Small intestine (tissue), 16 donors: ENCODE measurements at places on chromosomes 5 and 9.

DNA sequence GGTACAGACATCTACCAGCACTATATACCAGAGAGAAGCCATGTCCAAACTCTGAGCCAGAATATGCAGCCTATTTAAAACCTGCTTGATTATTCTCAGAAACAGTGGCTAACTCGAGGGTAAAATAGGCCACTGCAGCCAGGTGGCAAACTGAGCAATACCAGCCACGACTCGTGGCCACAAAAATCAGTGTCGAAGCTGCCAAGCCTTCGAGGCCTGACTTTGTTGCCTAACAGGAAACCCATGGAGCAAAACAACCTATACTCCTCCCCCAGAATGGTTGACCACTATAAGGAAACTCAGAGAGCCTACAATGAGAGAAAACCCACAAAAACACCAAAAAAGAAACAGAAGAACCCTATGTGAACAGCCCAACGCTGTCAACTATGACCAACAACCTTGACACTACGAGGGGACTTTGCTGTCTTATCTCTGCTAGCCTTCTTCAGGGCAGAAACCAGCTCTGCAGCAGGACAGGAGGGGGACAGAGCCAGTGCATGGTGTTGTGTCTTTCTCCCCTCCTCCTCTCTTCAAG lies 133.8 kb downstream of the TMEM174 start:
- DNase-seq = no peak
- no peaks in the 10 kb centered on the region for H3K4me1 ChIP-seq
- H3K27me3 ChIP-seq = peaks cover 41% of the 10 kb centered on the region
- H3K36me3 ChIP-seq = no peaks in the 10 kb centered on the region
- no peak overlapping the region for H3K4me3 ChIP-seq
- no peak overlapping the region for H3K27ac ChIP-seq

GRCh38 chr9:134707031-134707680 lies 65.6 kb downstream of the COL5A1 start:
- no peak for DNase-seq
- no peaks in the 10 kb centered on the region for H3K4me1 ChIP-seq
- H3K4me3 ChIP-seq = no peak overlapping the region
- H3K27me3 ChIP-seq = no peaks in the 10 kb centered on the region
- peak overlapping the region; percentile 80 for H3K27ac ChIP-seq

DNA sequence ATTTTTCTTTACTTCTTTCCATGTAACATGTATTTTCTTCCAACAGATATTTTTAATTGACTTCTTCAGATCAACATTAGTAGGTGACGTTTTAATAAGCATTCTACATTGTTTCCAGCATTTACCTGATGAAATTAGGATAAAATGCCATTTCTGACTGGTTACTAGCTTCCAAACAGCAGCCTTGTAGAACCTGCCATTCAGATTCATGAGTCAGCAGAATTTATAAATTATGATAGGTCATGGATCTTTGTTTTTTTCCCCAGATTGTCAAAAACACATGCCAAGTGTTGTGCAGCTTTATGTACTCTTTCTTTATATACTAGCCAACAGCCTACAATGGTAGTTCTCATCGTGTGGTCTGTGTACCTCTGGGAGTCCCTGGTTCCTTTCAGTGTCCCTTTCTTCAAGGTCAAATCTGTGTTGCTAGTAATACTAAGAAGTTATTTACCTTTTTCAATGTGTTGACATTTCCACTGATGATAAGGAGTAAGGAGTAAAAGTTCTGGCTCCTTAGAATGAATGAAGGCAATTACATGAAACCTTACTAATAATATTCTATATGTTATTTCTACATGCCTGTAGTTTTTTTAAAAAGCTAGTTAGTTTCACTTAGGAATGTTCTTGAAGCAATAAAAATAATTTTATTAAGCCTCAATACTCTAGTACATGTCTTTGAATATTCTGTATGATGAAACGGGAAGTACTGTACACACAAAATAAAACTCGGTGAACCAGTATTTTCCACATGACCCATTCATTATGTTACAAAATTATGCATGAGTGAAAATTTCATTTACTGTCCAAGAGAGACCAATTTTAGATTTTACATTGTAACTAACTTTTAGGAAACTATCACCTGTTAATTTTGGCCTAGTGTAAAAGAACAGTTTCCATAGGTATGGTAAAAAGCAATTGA lies 135.8 kb downstream of the ZCCHC7 start:
- H3K27me3 ChIP-seq = no peaks in the 10 kb centered on the region
- peaks cover 5% of the 10 kb centered on the region for H3K36me3 ChIP-seq
- H3K4me3 ChIP-seq = no peak overlapping the region

GRCh38 chr5:14452685-14453454 lies 128.7 kb upstream of the OTULINL start:
- no peaks in the 10 kb centered on the region for H3K36me3 ChIP-seq
- H3K27ac ChIP-seq = no peak overlapping the region
- H3K4me3 ChIP-seq = no peak overlapping the region

- H3K4me3 ChIP-seq = no peak overlapping the region
- no peaks in the 10 kb centered on the region for H3K36me3 ChIP-seq
- H3K27me3 ChIP-seq = no peaks in the 10 kb centered on the region
- H3K27ac ChIP-seq = no peak overlapping the region
- no peak for DNase-seq
- no peaks in the 10 kb centered on the region for H3K4me1 ChIP-seq
Observed at GRCh38 chr5:103919506-103919905, 356.9 kb upstream of the NUDT12 start.

- H3K36me3 ChIP-seq = no peaks in the 10 kb centered on the region
- H3K27ac ChIP-seq = no peak overlapping the region
- H3K27me3 ChIP-seq = no peaks in the 10 kb centered on the region
- peaks cover 3% of the 10 kb centered on the region for H3K4me1 ChIP-seq
Observed at GRCh38 chr5:51381761-51382474, 1.3 kb upstream of the ISL1 start.

GRCh38 chr5:36363744-36364143 lies 62.0 kb upstream of the RANBP3L start:
- no peak overlapping the region for H3K4me3 ChIP-seq
- H3K36me3 ChIP-seq = no peaks in the 10 kb centered on the region
- H3K27me3 ChIP-seq = no peaks in the 10 kb centered on the region
- H3K4me1 ChIP-seq = no peaks in the 10 kb centered on the region
- DNase-seq = no peak

DNA sequence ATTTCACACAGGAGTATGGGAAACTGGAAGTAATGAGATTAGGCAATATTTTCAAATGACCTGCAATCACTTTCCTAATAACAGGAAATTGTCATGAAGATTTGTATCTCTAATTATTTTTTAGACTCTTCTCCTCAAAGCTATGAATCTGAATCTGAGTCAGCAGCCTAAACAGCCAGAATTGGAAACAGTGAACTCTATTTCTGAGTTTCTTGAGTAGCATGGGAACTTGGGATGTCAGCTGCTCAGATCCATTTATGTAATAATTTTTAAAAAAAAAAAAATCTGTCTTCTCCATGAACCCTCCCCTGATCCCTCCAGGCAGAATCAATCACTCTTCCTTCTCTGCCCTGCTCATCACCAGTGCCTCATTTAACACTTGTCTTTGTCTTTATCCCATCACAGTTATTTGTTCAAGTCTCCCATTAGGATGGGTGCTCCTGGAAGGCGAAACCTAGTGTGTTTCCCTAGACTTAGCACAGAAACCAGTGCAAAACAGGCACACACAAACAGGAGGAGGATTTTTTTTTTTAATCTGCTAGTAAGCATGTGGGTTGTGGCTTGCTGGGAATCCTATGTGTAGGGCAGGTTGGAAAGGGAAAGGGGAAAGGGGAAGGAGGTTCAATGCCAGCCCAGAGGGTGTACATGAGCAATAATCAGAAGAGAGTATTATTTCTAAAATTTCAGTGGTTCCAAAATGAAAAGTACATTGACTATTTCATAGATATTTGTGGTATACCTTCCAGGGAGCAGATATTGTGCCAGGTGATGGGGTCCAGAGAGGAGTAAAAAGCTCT lies 186.8 kb downstream of the TTLL11 start:
- H3K27ac ChIP-seq = no peak overlapping the region
- H3K4me1 ChIP-seq = peaks cover 5% of the 10 kb centered on the region
- no peak overlapping the region for H3K4me3 ChIP-seq
- H3K27me3 ChIP-seq = no peaks in the 10 kb centered on the region

DNA sequence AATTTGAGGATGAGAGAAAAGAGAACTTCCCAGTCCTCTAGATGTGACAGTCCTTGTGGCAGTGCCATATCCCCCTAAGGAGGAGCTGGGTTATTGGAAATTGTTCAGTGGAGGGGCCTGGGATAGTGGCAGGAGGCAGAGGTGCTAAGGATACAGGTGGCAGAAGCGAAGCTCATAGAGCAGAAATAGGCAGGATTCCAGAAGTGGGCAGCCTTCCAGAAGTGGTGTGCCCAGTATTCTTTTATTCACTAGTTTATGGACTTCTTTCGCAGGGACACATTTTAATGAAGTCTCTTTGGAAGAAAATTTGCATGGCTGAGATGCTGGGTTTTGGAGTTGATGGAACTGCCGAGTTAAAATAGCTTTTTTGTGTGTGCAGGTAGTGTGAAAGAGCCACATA lies 6.8 kb downstream of the PIK3R1 start:
- H3K36me3 ChIP-seq = no peaks in the 10 kb centered on the region
- peaks cover 24% of the 10 kb centered on the region for H3K4me1 ChIP-seq
- no peaks in the 10 kb centered on the region for H3K27me3 ChIP-seq
- no peak for DNase-seq

GRCh38 chr5:102583276-102584124 lies 84.7 kb upstream of the SLCO6A1 start:
- no peak overlapping the region for H3K4me3 ChIP-seq
- H3K27ac ChIP-seq = no peak overlapping the region
- DNase-seq = peak; percentile 17
- no peaks in the 10 kb centered on the region for H3K36me3 ChIP-seq

GRCh38 chr5:139566611-139567010 lies 5.5 kb downstream of the UBE2D2 start:
- no peak overlapping the region for H3K4me3 ChIP-seq
- H3K4me1 ChIP-seq = peaks cover 3% of the 10 kb centered on the region

DNA sequence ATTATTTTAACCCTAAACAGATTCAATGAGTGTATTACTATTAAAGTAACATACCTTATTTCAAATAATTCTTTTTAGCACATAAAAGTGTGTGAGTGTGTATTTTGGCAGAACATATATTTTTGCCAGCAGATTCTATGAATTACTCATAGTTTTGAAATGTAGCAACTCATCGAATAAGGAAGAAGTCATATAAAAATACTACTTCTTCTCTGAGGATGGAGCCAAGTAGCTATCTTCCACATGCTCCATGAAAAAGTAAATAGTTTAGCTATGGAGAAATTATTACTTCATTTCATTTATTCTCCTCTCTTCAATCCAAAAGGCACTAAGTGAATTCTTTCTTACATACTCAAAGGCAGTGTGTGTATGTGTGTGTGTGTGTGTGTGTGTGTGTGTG lies 1090.4 kb upstream of the CDH6 start:
- DNase-seq = no peak
- no peaks in the 10 kb centered on the region for H3K36me3 ChIP-seq
- H3K4me1 ChIP-seq = no peaks in the 10 kb centered on the region
- H3K27ac ChIP-seq = no peak overlapping the region
- no peaks in the 10 kb centered on the region for H3K27me3 ChIP-seq

DNA sequence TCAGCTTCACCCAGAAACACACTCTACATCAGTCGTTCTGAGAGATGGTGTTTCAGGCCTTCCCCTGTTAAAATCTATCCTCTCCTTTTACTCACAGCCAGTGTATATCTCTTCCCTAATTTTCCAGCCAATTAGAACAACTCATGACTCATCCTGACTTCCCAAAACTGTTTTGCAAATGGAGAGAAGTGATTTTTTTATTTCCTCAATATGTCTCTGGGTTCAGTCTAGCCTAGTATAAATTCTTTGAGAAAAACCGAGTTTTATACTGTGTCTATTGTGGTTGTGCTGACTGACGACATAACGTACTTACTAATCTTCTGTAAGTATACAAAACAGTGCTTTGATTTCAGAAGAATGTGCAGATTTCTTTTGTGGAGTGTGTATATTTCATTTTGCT lies 28.4 kb upstream of the CAST start:
- H3K27me3 ChIP-seq = no peaks in the 10 kb centered on the region
- H3K36me3 ChIP-seq = no peaks in the 10 kb centered on the region
- no peak overlapping the region for H3K4me3 ChIP-seq
- DNase-seq = no peak
- H3K4me1 ChIP-seq = no peaks in the 10 kb centered on the region
- H3K27ac ChIP-seq = no peak overlapping the region

DNA sequence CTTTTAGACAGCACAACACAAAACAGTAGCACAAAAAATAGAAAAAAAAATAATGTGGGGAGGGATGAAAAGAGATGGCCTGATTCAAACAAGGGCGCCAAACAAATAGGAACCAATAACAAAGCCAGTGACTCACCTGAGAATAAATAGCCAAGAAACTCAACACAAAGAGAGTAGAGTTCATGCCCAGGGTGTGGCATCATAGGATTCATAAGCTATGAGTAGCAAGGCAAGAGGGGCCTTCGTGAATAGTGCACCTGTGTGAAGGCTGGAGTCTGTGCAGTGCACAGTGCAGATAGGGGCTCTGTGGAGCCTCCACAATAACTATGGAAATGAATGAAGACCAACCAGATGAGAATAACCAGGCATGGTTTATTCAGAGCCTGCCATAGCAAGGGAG lies 541.7 kb downstream of the SPOCK1 start:
- no peaks in the 10 kb centered on the region for H3K27me3 ChIP-seq
- DNase-seq = no peak
- H3K4me3 ChIP-seq = no peak overlapping the region
- H3K4me1 ChIP-seq = no peaks in the 10 kb centered on the region
- no peak overlapping the region for H3K27ac ChIP-seq

DNA sequence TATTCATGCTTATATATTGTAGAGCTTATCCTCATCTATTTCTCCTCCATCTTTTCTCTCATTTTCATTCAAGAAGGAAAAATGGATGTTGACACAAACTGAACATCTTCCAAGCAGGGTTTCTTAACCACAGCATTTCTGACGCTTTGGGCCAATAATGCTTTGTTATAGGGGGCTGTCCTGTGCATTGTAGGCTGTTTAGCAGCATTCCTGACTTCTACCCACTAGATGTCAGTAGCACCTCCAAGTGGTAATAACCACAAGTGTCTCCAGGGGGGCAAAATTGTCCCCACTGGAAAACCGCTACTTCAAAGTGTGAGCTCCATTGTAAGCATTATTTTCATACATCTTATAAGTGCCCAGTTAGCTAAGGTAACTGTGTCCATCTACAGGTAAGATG lies 2.6 kb upstream of the TXNDC8 start:
- H3K4me3 ChIP-seq = no peak overlapping the region
- DNase-seq = no peak
- H3K4me1 ChIP-seq = no peaks in the 10 kb centered on the region
- no peak overlapping the region for H3K27ac ChIP-seq
- H3K36me3 ChIP-seq = no peaks in the 10 kb centered on the region
- H3K27me3 ChIP-seq = no peaks in the 10 kb centered on the region

GRCh38 chr5:28165096-28165495 lies 1126.7 kb upstream of the CDH9 start:
- no peak overlapping the region for H3K27ac ChIP-seq
- DNase-seq = no peak

GRCh38 chr5:82096249-82096648 lies 124.4 kb downstream of the ATG10 start:
- H3K4me1 ChIP-seq = no peaks in the 10 kb centered on the region
- no peak overlapping the region for H3K27ac ChIP-seq
- no peaks in the 10 kb centered on the region for H3K27me3 ChIP-seq
- DNase-seq = no peak
